Stimulated activated CD4-positive, alpha-beta T cell treated with anti-CD3 and anti-CD28 coated beads, TNF-alpha, amount 100 ng/mL, for 24 hours (primary cell): ENCODE measurements at places on chromosomes 6 and 20.

DNA sequence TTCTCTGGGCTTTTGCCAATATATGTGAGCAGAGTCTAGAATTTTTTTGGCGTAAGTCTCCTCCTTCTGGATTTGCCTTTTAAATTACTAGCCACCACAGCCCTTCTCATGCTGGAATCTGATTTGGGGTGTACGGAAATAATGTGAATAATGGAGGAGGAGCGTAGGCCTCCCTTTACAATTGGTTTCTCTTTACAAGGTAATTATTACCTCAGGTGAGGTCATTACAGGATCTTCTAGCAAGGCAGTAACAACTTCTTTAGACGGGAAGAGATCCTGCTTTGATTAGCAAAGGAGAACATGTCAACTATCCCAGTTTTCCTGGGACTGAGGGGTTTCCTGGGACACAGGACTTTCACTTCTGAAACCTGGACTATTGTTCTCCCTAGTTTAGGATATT, 8.9 kb downstream of the RWDD2A start:
- no peak for DNase-seq

- DNase-seq = no peak
These were observed 144.7 kb downstream of the ERMARD start for GRCh38 chr6:169895926-169896761.

- DNase-seq = no peak
These were observed 294.5 kb downstream of the ZFAND3 start for GRCh38 chr6:38113825-38114576.

DNA sequence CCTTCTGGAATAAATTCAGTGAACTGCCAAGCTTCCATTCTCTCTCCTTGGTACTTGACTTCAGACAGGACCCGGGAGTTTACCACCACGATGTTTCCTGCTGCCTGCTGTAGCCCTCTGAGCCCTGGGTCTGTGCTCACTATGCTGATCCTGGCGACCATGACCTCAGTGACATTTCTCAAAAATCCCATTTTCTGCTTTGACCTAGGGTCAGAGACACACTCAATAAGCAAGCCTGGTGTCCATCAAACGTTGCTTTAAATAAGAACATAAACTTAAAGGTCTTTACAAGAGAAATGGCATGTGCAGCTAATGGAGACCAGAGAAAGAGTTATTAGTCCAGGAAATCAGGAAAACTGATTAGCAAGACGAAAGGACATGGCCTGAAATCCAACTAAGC, 509.7 kb upstream of the SULF2 start:
- DNase-seq = no peak

DNA sequence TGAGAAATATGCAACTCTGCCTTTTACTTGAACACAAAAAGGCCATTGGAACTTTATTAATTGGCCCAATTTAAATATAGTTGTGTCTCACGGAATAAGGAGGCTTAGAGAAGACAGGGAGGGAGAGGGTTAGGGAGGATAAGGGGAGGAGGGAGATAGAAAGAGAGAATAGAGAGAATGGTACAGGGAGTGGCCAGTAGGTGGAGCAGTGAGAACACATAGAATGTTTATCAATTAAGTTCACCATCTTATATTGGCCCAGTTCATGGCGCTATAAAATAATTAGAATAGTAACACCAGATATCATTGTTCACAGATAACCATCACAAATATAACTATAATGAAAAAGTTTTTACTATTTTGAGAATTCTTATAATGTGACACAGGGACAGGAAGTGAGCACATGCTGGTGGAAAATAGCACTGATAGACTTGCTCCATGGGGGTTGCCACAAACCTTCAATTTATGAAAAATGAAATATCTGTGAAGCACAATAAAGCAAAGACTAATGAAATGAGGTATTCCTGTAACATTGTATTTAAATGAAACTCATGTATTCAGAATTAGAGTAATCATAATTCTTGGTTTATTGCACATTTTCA, 374.1 kb upstream of the MANEA start:
- DNase-seq = no peak
